RWPE2 (cell line): ENCODE measurements at places on chromosomes 11 and 22.

GRCh38 chr22:45009606-45010531, at the start of gene PHF21B:
PHF21B (minus strand) TSS chr22:45010005; CDS start chr22:45009549, 456 bp downstream.
- no peak for DNase-seq

DNA sequence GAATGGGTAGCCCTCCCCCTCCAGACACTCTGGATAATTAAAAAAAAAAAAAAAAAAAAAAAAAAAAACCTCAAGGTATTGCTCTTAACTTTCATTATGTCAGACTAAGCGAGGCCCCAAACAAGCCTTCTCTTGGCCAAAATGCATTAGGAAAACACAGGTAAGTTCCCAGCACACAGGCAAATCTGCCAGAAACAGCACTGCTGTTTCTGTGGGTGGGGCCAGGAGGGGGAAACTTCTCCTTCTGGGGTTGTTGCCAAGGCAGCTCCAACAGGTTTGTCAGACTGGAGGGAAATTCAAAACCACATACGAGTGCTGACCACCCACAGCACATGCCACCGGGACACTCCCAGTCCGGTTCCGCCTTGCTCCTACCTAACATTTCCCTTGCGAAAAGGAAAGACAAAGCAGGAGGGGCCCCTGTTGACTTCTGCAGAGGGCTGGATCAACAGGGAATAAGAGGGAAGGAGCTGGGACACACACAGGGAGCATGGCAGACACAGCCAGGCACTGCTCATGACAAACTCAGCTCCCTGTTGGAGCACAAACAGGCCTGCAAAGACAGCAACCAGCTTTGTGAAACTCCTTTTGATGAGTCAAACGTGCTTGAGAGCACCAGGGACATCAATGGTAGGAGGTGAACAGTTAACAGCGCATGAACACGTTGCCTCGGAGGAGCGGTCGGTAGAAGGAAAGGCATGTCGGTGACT, 55.0 kb downstream of the MYH9 start:
- peak; percentile 94 for DNase-seq

GRCh38 chr11:74952752-74953151, 3.7 kb downstream of the SPCS2 start:
- no peak for DNase-seq

DNA sequence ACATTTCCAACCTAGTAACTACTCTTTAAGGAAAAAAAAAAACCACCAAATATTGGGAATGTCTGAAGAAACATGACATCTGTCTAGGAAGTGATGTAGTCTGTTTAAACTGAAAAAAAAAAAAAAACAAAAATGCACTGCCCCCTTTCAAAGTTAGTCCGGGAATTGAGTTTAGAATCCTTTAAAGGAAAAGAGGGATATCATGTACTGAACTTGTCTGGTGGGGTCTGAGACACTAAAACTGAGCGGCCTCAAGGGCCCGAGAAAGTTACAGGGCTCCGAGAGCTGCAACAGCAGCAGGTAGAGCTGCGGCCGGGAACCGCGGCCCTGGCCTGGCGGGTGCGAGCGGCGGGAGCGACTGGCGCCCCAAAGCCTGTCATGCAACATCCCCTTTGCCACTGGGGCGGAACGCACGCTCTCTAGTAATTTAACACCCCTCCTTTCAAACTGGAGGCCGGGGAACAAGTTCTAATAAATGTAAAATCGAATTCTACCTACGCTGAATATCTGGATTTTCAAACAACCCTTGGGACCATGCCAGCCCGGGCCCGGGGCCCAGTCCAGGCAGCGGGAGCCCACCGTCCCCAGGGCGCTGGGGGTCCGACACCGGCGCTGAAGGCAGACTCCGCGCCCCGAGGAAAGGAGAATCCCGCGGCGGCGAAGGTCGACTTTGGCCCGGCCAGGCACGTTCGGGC, 736 bp downstream of the RDX start:
- DNase-seq = no peak

DNA sequence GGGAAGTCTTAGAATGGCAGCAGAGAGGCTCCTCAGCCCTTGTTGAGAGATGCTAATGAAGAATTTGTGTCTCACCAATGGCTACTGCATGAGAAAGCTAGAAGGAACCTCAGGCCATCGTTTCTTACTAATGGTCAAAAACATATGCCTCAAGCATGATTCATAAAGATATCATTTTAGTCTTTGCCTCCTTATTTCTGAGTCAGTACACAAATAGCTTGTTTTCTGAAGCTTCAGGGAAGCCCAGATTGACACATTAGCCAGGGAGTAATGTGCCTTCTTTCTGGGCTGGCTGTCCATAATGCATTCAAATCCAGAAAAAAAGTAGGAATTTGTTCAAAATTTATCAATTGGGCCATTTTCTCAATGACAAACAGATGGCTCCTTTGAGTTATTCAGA, 169.4 kb upstream of the ZBED5 start:
- no peak for DNase-seq

GRCh38 chr11:41320238-41320637, 139.2 kb downstream of the LRRC4C start:
- no peak for DNase-seq

GRCh38 chr11:59206635-59207034, 6.1 kb downstream of the MPEG1 start:
- DNase-seq = no peak

- no peak for DNase-seq
Measured at GRCh38 chr22:50714631-50715179, 23.3 kb upstream of the ACR start.

- no peak for DNase-seq
Measured at GRCh38 chr11:76339221-76339620, 41.7 kb downstream of the THAP12 start.

DNA sequence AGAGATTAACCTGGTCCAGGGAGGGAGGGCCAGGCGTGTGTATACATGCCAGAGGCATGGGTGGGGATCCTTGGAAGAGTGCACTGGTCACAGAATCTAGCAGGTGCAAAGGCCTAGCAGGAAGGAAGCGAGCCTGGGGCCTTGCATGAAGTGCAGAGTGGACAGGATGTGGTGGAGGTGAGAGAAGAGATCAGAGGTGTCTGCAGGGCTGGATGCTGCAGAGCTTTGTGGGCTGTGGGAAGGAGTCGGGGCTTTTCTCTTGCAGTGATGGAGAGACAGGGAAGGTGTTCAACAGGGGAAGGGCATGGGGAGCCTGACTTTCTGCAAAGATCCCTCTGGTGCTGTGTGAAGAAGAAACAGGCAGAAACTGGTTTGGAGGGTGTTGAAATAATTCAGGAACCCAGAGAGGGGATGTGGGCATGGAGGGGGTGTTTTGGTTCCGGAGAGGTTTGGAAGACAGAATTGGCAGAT, 2.5 kb upstream of the TPST2 start:
- no peak for DNase-seq

DNA sequence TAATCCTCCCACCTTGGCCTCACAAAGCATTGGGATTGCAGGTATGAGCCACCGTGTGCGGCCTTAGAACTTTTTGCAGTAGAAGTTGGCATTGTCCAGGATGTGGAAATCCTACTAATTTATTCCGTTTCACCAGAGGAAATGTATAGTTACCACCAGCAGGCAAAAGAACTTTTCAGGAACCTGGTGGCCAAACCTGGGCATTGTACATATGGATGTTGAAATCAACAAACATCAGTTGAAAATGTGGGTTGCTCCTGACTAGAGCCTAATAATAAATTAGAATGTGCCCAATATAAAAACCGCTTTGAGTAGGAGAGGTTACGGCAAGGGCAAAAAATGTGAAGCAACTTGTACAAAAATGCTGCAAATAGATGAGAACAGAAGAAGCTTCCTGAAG, 40.7 kb upstream of the XBP1 start:
- DNase-seq = no peak

DNA sequence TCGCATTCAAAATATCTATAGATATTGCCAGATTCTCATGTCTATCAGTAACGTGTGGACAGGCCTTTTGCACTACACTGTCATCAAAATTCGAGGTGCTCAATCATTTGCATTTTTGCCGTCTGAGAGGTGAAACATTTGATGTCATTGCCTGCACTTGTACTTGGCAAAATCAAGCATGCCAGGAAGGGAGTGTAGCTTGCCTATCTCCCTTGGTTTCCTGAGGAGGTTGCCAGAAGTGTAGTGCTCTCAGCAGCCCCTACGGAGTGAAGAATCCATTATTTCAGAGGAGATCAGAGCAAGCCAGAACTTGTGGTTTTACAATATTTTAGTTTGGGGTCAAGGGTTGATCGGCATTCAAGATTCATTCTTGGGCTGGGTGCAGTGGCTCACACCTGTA, 30.2 kb upstream of the APOL5 start:
- DNase-seq = no peak

DNA sequence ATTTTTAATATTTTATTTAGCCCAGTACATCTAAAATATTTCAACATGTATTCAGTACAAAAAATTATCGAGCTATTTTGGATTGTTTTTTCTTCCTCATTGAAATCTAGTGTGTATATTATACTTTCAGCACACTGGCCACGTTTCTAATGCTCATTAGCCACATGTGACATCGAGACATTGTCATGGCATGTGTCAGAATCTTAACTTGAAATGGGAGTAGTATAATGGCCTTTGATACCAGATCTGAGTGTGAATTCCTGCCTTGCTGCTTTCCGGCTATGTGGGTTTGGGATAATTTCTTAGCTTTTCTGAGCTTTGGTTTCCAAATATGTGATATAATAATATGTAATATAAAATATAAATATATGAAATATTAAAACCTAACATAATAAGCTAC, 54.3 kb downstream of the BCL2L13 start:
- DNase-seq = no peak

DNA sequence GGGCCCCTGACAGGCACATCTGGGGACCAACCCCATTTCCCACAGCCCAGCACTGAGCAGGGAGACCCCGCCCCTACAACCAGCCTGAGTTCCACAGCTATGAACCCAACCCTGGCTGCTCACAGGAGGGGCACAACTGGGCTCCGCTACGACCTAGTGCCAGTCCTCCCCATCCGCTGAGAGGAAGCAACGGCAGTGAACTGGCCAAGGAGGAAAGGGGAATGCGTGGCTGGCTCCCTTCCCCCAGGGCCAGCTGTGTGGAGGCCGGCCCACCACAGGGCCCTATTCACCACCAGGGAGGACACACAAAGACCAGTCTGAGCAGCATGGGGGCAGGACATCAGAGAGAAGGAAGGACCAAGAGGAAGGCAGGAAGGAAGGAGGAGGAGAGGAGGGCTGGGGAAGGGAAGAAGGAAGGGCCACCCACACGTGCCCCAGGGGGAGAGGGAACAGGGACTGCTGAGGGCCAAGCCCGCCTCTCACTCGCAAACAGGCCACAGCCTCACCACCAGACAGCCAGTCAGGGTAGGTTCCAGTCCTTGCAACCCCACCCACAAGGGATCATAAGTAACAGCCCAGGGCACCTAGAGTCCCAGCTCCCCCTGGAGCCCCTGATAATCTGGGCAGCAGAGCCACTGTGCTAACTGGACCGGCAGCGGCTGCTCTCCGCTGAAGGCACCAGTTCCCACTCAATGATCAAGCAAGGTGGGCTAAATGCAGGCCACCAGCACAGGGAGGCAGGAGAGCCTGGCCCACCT, 8.5 kb upstream of the GAL3ST1 start:
- no peak for DNase-seq

DNA sequence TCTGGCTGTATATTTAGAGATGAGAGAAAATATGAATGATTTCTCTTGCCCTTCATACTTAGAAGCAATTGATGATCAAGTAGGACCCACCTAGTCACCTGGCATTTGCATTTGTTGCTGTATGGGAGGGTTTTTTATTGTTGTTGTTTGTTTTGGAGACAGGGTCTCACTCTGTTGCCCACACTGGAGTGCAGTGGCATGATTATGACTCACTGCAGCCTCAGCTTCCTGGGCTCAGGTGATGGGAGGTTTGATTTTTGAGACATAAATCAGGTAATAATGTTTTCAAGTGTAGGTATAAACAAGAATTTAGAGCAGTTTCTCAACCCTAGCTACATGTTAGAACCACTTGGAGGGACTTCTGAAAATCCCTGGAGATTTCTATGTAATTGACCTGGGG, 63.0 kb downstream of the TNRC6B start:
- DNase-seq = no peak

DNA sequence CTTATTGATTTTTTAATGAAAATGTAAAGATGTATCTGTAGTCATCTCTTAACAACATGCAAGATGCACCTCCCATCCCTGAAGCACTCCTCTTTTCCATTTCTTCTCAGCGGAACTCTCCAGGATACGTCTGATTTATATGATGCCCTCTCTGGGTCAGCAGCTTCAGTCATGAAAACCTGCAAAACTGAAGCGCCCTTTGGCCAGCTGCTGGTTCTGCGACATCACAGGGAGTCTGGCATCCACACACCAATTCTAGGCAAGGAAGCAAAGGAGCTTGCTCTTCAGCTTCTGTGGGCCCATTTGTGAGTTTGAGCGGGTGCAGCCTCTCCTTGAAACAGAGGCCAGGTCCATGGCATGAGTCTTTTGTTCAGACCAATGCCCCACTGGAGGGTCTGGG, 1253.3 kb downstream of the TBC1D22A start:
- no peak for DNase-seq

- no peak for DNase-seq
Measured at GRCh38 chr11:30585125-30585891, 845 bp downstream of the MPPED2 start.

DNA sequence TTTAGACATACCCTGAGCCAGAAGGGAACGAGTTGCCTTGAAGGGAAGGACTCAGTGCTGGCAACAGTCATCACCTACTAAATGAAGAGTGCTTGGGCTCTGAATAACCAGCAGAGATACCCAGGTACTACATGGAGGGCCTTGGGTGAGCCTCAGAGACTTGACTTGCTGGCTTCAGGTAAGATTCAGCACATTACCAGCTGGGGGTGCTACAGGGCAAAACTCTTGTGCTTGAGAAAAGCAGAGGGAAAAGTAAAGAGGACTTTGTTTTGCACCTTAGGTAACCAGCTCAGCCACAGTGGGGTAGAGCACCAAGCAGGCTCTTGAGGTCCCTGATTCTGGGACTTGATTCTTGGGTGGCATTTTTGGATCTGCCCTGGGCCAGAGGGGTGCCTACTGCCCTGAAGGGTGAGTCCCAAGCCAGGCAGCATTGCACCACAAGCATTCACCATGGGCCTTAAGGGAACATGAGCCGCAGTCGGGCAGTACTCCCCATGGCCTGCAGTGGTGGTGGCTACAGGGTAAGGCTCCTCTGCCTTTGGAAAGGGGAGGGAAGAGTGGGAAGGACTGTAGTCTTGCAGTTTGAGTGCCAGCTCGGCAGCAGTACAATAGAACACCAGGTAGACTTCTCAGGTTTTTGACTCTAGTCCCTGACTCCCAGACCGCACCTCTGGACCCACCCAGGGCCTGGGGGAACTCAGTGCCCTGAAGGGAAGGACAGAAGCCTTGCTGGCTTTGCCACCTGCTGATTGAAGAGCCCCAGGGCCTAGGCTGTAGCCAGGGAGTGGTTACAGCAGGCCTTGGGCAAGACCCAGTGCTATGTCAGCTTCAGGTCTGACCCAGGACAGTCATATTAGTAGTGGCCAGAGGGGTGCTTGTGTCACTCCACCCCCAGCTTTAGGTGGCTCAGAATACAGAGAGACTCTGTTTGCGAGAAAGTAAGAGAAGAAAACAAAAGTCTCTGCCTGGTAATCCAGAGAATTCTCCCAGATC, 22.7 kb upstream of the PLEKHA7 start:
- DNase-seq = no peak
